Activated CD4-positive, alpha-beta T cell treated with anti-CD3 and anti-CD28 coated beads for 1 hour (primary cell): ENCODE measurements at places on chromosomes 2 and 18.

DNA sequence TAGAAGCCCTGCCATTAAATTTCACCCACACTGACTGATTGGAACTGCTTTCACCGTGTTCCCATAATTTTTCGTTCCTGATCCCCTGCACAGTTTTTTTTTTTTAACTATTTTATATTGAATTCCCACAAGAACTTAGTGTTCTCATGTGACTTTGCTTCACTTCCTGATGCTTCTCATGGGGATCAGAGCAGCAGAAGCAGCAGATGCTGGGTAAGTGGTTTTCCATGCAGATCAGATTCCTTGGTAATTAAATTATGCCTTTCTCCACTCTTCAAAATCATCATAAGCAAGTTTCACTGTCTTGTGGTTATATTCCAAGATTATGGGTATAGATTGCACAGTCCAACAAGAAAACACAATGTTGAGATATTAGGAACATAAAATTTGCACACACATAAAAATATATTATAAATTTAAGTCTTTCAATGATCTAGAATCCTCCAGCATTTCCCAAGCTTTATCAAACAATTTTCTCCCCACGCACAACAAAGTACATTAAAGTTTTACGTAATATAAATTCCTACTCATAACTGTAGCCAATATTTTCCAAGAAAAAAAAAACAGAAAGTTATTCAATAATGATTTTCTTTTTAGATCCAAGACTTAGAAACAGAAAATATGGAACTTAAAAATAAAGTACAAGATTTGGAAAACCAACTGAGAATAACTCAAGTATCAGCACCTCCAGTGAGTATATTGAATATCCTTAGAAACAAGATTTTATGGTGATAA is 277.9 kb downstream of the GULP1 start:
- no peak for DNase-seq

GRCh38 chr2:129849559-129850160 is 129.8 kb upstream of the RAB6C start:
- no peak for DNase-seq

GRCh38 chr2:31138037-31138962 is at the start of gene GALNT14:
TSS of gene GALNT14 (minus strand) at chr2:31138440. CDS start at chr2:31138086, 354 bp downstream.
- no peak for DNase-seq

DNA sequence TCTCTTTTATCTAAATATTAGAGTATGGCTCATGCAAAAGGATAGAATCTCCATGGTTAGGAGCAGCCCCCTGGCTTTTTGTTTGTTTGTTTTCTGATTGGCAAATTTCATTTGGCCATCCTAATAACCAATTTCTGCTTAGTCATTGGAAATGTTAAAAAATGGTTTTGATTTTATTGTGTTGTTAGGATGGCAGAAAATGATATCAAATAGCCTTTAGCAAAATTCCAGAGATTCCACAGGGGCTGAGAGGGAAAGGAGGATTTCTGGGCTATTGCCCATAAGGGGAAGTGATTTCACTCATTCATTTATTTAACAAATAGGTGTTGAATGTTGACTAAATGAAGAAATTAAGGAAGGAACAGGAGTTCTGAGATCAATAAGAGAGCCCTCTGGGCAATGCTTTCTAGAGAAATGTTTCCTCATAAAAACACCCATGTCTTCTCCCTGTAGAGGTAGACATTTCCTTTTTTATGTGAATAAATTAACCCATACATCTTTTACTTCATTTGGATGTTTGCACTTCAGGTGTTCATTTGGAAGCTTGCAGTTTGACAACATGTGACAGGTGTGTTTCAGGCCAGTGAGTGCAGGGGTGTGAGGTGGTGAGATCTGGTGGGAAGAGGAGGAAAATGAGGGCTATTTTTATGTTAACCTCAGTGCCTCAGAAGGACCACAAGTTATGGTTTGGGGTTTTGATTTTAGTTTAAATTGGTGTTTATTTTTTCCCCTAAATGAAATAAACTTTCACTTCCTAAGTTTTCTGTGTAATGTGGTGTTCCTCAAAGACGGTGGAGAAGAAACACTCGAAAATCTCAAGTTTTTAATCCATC is 61.7 kb upstream of the EPC2 start:
- DNase-seq = no peak

- DNase-seq = no peak
These were observed 30.1 kb upstream of the GTF2A1L start for GRCh38 chr2:48587560-48587959.

- DNase-seq = no peak
These were observed 168.2 kb downstream of the STK39 start for GRCh38 chr2:168079236-168079635.

- no peak for DNase-seq
These were observed 100.8 kb downstream of the OSBPL6 start for GRCh38 chr2:178295115-178295514.

DNA sequence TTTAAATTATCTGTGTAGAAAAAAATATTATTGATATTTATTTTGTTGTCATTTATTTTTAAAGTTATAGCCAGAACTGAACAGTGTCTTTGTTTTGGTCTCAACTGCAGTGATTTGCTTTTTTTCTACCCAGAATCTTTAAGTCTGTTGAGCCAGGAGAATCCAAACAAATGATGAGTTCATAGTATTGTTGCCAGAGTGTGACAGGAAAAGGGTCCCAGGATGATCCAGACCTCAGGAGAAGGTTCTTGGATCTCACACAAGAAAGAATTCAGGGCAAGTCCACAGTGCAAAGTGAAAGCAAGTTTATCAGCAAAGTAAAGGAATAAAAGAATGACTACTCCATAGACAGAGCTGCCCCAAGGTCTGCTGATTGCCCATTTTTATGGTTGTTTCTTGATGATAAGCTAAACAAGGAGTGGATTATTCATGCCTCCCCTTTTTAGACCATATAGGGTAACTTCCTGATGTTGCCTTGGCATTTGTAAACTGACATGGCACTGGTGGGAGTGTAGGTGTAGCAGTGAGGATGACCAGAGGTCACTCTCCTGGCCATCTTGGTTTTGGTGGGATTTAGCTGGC is 127.1 kb downstream of the AGPS start:
- DNase-seq = no peak
